Osteoblast (primary cell): ENCODE measurements at places on chromosomes 6 and 20. TPM values are rescaled to one million over a fixed set of nuclear protein-coding genes. Genes with fewer than 3 reads are reported as not detected.

Gene ZBTB9
- total RNA-seq = 4.1 and 4.7 TPM in 2 replicates

- peak within 1 kb of the TSS; percentile 71 for H3K4me3 ChIP-seq
- peak; percentile 96 for DNase-seq
- H3K27ac ChIP-seq = no peak within 1 kb of the TSS
- H3K27me3 ChIP-seq = peaks cover 73% of the 10 kb centered on the region
Observed at GRCh38 chr6:98834060-98835031, at the start of gene POU3F2. POU3F2 (plus strand) TSS chr6:98834574; CDS start chr6:98834874, 300 bp downstream.

DNA sequence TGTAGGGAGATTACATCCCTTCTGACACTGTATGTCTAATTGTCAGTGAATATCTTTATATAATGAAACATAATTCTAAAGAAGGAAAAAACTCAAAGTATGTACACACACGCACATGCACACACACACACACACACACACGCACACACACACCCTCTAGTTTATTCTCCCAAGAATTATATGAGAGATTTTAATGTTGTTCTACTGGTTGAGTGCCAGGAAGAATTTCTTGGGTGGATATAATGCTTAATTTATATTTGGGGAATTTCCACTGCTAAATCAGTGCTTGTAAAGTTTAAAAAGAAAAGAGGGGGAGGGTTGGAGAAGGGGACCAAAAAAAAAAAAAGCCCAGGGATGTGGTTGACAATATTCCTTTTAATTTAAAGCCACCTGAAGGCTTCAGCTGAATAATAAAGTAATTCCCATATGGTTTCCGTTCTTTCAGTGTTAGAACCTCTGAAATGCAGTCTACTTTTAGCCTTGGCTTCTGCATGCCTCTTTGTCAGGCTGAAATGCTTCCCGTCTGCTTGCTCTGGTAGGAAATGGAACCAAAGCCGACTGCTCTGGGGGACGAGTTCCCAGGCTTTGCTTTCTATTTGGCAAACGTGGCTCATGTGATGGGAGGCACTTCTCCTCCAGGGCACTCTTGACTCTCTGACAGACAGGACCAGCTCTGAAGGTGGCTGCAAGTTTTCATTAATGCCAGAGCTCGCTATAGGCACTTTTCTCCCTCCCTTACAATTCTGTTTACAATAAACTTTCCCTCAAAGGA, 225.4 kb downstream of the PRL start:
- peak overlapping the region; percentile 25 for H3K27ac ChIP-seq
- H3K4me1 ChIP-seq = peaks cover 3% of the 10 kb centered on the region
- no peaks in the 10 kb centered on the region for H3K27me3 ChIP-seq
- DNase-seq = peak; percentile 72

DNA sequence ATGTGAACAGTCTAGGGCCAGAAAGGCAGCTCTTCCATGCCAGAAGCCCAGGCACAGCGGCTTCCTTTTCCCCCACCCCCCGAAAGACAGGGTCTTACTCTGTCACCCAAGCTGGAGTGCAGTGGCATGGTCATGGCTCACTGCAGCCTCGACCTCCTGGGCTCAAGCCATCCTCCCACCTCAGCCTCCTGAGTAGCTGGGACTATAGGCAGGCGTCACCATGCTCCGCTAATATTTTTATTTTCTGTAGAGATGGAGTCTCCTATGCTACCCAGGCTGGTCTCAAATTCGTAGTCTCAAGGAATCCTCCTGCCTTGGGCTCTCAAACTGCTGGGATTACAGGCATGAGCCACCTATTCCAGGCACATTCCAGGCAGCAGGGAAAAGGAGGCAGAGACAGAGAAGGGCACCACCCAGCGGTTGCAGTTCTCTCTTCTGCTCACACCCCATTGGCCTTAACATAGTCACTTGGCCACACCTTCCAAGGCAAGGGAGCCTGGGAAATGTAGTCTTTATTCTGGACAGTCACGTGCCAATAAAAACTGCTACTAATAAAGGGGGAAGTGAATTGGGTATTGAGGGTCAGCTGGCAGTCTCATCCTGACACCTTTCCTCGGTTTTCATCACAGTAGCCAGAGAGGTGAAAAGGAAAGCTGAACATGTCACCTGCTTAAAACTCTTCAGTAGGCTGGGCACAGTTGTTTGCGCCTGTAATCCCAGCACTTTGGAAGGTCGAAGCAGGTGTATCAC, 205.9 kb downstream of the ZMYND8 start:
- H3K36me3 ChIP-seq = no peaks in the 10 kb centered on the region
- peak; percentile 88 for DNase-seq
- no peak overlapping the region for H3K27ac ChIP-seq

DNA sequence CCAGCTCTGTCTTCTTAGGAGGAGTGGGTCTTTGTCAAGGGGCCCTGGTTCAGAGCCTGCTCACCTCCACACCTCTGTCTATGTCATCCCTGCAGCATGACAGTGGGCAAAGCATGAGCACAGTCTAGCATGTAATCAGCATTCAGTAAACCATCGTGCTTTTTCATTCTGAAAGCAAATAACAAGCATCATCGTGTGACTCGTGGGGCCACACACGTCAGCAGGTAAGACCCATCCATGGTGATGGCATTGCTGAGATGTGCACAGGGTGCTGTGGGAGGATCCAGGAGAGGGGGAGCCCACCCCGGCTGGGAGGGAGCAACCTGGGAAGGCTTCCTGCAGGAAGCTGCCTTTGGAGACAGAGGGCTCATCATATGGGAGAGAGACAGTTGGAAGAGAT, 106.7 kb downstream of the TMEM242 start:
- no peak overlapping the region for H3K27ac ChIP-seq
- H3K27me3 ChIP-seq = no peaks in the 10 kb centered on the region
- H3K4me1 ChIP-seq = peaks cover 17% of the 10 kb centered on the region

DNA sequence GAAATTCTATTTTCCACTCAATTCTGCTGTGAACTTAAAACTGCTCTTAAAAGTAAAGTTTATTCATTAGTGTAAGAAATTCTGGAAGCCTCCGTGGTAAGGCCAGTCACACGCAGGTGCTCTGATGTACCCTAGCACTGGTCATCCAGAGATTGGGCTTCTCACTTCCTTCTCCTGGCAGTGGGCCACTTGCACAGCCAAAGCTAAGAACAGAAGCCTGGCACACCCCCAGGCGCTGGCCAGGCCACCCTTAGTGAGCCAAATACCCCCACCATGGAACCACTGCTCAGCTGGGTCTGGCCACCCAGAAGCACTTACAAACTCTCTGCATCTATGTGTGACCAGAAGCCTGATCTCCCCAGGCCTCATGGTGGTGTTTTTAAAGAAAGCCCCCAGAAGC, 35.3 kb upstream of the ARFGEF2 start:
- H3K27ac ChIP-seq = no peak overlapping the region
- DNase-seq = no peak
- H3K27me3 ChIP-seq = peaks cover 19% of the 10 kb centered on the region
- H3K4me1 ChIP-seq = no peaks in the 10 kb centered on the region
